Adrenal gland (tissue), 19 donors: ENCODE measurements at places on chromosomes 11 and 22. TPM values are rescaled to one million over a fixed set of nuclear protein-coding genes. Genes with fewer than 3 reads are reported as not detected.

- peak; percentile 59 for DNase-seq
Measured at GRCh38 chr22:23289851-23290724, 109.8 kb downstream of the BCR start.

- DNase-seq: no peak
Measured at GRCh38 chr11:46161201-46161600, 39.9 kb upstream of the PHF21A start.

DNA sequence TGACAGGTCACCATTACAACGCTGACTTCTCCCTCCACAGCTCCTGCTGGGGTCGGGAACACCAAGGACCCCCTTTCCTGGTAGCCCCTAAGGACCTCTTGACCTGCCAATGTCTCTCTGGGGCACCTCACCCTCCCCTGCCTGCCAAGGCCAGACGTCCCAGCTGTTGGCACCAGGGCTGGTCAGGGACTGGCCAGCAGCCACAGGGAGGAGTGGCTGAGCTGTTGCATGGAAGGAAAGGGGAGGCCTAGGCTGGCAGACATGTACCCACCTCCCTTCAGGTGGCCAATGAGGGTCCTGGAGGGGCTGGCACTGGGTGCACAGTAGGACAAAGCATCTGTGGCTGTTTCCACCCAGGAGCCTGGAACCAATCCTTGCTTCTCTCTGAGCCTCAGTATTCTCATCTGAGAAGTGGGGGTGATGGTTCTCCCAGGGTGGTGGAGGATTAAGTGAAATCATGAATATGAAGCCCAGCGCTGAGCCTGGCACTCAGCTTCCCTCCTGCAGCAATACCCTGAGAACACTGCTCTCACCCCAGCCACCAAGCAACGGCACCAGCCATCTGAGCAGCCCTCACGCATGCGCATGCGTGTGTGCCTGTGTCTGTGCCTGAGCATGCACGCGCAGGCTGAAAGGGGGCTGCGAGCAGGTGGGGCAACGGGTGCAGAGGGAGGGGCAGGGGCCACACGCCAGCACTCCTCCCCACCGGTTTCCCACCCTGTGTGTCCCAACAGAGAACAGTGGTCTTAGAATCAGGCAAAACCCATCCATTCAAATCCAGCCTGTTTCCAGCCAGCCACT, 5.9 kb downstream of the KCNJ4 start:
- no peak for DNase-seq

Gene OR10D3
- total RNA-seq: not detected

GRCh38 chr11:88632163-88632562, 294.6 kb upstream of the CTSC start:
- DNase-seq: no peak

DNA sequence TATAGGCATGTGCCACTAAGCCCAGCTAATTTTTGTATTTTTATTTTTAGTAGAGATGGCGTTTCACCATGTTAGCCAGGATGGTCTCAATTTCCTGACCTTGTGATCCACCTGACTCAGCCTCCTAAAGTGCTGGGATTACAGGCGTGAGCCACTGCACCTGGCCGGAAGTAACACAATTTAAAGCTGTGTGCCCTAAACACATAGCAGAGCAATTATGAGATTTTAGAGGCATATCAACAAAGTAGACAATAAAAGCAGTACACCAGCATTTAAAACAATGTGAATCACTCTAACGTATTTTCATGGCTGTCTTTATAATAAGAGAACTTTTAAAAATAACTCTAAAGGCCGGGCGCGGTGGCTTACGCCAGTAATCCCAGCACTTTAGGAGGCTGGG, 42.4 kb downstream of the PRR14L start:
- DNase-seq: no peak

GRCh38 chr11:17268902-17269301, 7.6 kb upstream of the NUCB2 start:
- DNase-seq: no peak
